Activated CD4-positive, CD25-positive, alpha-beta regulatory T cell treated with anti-CD3 and anti-CD28 coated beads, Interleukin-2, amount 50 U/mL, for 72 hours (primary cell): ENCODE measurements at places on chromosomes 16 and 17.

DNA sequence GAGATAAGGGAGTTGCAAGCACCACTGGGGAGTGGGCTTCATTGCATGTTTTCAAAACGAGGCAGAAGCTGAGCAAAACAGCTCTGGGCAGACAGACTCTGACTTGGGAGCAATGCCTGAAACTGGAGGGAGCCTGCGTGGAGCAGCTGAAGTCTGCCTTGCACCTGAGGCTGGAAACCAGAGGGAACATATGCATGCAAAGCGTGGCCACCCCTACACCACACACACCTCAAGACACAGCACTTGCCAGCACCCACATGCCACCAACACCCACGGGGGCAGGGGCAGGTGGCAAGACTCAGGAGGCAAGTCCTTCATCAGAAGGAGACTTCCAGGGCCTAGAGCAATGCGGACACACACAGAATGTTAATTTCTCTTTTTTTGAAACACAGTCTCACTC is 45.8 kb downstream of the COTL1 start:
- DNase-seq: no peak

DNA sequence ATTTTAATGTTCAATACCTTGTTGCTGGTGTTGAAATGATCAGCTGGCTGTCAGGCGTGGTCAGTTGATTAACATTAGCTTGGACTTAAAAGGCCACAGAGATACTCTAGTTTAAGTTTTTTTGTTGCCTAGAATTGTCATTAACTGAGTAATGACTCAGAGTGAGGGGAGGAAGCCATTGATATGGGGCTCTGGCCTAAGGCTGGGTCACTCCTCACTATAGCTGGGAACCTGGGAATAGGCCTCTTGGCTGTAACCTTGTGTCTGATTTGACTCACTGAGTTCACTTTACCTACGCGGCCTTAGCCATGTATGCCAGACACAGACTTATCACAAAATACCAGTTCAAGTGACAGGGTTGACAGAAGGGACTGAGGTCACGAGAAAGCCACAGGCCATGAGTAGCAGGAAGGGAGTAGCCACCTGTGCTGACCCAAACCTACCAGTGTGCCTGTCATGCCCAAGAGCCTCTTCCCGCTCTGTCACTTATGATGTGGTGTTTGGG is 37.9 kb upstream of the ADCY7 start:
- DNase-seq: no peak

DNA sequence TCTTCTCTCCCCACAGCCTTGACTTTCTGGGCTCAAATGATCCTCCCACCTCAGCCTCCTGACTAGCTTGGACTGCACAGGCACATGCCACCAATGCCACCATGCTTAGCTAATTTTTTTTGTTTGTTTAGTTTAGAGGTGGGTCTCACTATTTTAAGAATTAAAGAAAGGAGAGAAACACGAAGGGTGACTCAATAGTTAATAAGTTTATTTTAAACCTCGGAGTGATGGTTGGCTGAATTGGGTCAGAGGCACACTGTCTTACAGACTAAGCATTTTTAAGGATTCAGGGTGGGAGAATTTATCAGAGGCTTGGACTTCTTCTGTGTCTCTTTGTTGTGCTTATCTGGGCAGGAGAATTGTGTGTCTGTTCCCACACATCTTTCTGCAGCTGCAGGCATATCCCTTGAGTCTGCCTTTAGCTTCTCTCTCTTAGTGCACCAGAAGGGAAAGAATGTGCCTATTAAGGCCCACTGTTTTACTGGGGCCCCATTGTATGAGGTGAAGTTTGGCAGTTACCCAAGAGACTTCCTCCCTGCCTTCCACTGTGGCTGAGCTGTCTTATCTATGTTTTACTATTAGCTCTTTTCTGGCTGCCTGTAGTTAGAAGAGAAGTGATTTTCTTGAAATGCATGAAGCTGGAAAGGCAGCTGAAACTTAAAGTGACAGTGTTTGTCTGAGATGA is 2172.0 kb downstream of the TP53TG3F start:
- no peak for DNase-seq

DNA sequence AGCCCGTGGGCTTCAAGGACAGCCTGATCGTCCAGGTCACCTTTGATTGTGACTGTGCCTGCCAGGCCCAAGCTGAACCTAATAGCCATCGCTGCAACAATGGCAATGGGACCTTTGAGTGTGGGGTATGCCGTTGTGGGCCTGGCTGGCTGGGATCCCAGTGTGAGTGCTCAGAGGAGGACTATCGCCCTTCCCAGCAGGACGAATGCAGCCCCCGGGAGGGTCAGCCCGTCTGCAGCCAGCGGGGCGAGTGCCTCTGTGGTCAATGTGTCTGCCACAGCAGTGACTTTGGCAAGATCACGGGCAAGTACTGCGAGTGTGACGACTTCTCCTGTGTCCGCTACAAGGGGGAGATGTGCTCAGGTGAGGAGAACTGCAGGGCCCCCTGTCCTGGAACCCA is 31.5 kb upstream of the EFCAB13 start:
- DNase-seq: no peak

DNA sequence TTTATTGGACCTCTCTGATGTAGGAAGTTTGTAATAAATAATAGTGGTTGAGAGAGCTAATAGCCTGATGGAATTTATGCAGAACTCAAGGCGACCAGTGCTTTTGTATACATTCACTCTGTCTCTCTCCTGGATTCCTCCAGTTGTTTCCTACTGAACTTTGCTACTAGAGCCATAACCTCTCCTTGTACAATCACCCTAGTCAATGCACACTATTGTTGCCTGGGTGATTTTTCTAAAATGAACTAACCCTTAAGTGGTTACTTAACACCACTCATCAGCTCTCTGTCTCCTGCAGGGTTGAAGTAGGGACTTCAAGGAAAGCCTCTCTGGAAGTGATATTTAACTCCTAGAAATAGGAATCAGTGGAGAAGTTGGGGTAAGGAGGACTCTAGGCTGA is 9.7 kb downstream of the PHKB start:
- DNase-seq: no peak
